ENCODE measurements at places on chromosomes 5 and 9.

DNA sequence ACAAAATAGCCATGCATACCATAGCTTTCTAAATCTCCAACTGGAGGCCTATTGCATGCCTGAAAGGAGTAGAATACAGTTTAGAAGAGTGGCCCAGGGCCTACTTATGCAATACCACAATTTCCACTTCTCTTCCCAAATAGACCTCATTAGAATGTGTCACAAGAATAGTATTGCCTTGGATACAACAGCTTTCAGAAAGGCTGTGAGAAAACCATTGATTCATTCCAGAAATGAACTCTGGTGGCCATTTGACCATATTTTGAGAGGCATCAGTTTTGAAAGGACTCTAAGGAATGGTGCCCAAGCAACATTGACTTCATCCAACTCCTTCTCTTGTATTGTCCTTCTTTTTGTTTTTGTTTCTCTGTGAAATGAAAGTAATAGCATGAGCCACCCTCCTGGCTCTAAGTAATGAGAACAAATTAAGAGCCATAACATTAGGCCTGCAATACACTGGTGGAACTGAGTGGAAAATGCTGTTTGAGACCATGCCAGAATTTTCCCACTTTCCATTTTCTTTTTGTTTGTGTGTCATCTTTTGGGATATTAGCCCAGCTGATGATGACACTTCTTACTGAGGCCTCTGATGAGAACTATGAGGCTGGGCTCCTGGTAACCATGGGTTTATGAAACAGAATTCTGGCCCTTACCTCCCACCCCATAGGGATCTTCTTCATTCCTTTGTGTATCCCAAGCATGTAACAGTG is 90.2 kb downstream of the TMEM174 start:
- no peak for DNase-seq

DNA sequence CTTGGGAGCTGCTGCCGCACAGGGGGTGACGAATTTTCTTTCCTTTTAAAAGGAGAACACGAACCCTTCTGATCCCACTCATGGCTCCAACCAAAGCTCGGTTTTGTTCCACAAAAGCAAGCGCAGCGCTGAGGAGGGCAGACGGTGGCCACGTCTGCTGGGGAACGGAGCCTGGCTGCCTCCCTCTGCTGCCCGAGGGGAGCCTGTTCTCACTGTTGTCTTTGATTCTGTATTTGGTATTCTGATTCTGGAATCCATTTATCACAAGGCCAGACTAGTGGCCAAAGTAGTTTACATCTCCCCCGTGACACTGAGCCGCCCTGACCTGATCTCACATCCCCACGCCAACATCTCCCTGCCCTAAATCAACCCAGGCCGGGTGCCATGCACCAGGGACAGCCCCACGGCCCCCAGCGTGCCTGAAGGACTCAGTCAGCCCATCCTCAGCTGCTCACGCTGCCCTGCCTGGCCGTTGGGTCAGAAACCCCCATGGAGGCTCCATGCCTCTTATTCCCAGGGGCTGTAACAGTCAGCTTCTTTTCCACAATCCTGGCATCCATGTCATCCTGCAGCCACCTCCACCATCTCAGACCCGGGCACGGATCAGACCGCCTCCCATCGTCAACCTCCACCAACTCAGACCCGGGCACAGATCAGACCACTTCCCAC is 6.7 kb upstream of the NSMF start:
- no peak for DNase-seq

GRCh38 chr9:12739014-12739652 is 35.7 kb upstream of the LURAP1L start:
- peak; percentile 36 for DNase-seq

DNA sequence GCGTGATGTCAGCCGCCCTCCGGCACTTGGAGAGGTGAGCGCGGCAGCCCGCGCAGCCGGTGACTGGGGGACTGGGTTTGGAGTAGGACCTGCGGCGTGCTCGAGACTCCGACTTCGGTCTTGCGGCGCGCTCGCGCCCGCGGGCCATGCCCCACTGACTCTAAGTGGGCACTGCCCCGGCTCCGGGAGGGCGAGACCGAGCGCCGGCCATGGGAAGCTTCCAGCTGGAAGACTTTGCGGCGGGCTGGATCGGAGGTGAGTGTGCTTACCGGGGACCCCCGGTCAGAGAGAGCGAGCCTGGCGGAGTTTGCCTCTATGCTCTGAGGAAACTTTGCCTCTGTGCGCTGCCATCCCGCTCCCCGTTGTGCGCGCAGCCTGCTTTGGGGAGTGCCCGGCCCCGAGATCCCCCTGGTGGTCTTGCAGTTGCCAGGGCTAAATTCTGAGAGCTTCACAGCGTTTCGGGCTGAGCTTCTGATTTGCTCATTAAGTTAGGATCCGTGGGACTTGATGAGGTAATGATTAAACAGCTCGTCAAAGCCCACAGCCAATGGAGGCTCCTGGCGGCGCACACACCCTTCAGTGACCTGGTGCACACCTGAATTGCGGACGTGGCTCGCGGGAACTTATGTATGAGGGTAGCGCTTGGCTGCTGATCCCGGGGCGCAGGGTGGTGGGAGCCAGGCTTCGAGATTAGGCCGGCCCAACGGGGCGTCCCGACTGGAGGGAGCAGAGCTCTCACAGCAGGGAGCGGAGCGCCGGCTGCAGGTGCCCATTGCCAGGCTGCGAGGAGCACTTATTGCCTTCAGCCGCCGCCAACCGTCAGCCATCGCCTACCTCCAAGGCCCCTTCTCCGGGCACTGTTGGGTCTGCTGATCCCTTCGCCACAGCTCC is at the start of gene SLC25A48:
SLC25A48 (plus strand) TSS at position 25 of the 891 bp plus-strand sequence; CDS start at position 210, 185 bp downstream.
- DNase-seq = peak; percentile 16

- DNase-seq = no peak
Measured at GRCh38 chr9:35628389-35628991, 10.3 kb upstream of the CD72 start.

- DNase-seq = no peak
Measured at GRCh38 chr5:131524431-131524830, 110.6 kb downstream of the RAPGEF6 start.

GRCh38 chr5:32201122-32201753 is 27.1 kb upstream of the GOLPH3 start:
- peak; percentile 46 for DNase-seq

DNA sequence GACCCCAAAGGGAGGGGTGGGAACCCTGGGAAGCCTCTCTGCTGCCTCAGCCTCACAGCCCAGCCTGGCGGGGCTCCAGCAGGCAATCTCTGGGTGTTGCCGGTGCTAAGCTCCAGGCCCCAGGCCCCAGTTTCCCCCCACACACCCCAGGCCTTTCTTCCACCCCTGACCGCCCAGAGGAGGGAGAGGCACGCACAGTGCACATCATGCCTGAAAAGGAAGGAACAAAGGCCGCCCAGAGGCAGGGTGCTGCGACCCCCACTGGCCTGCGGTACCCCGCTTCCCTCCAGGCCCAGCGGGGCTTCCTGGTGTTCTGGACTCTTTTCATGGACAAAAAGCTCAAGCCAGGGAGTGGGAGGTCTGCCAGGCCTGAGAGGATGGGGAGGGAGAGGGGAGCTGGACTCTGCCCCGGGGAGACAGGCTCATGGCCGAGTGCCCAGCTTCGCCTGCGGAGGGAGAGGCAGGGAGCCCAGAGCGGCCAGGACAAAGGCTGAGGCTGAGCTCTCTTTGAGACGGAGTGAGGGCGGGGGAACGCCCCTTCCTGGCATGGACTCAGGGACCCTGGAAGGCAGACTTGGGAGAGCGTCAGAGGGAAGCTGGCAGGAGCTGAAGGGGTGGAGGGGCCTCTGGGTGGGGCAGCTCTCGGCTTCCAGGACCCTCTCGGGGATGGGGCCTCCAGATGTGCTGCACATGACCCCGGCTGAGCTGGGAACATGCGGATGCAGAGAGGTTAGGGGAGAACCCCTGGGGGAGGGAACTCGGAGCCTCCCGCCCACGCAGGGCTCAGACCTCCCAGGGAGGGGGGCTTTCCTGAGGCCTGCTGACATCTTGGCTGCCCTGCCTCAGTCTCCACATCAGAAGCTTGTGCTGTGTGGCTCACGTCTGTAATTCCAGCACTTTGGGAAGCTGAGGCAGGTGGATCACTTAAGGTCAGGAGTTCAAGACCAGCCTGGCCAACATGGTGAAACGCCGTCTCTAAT is 1.8 kb upstream of the ENTPD2 start:
- peak; percentile 41 for DNase-seq

- no peak for DNase-seq
Measured at GRCh38 chr5:69451941-69452647, 37.2 kb downstream of the MARVELD2 start.

GRCh38 chr5:17808566-17808965 is 174.3 kb downstream of the TAF11L14 start:
- no peak for DNase-seq

DNA sequence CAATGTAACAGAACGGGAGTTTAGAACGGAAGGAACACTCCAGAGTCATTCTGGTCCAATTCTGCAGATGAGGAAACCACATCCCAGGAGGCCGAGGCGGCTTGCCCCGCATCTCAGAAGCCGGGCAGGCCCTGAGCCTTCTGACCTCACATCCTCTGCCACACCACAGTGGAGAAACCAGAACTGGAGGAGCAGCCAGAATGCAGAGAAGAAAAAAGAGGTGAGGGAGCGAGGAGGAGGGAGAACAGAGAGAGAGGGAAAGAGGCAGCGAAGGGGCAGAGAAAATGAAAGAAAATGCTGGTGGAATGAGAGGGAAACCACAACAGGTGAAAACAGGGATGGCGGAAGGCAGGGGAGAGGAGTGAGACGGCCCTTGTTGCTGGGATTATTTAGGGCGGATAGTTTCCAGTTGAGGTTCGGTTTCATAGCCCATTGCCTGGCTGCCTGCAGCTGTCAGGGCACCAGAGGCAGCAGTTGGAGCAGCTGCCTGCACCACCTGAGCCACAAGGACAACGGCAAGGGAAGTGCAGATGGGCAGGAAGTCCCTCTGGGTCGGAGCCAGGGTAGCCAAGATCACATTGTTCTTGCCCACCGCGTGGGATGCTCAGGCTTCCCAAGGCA is at the start of gene HMHB1:
HMHB1 (plus strand) TSS at position 77 of the 621 bp plus-strand sequence.
- no peak for DNase-seq

DNA sequence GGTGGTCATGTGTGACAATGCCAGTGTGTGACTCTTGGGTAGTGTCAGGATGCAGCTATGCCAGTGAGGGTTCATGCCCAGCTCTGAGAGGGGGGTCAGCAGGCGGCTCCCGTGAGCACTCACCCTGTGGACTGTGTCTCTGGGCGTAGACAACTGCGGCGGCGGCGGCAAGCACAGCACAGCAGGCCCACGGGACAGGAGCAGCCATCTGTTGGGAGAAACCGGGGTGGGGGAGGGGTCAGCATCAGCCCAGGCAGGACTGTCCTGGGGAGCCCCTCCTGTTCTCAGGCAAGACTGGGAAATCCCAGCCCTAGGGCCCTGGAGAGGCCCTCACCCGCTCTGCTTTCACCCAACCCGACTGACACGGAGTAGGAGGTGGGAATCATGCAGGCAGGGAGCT is 20.8 kb downstream of the CNTFR start:
- no peak for DNase-seq

DNA sequence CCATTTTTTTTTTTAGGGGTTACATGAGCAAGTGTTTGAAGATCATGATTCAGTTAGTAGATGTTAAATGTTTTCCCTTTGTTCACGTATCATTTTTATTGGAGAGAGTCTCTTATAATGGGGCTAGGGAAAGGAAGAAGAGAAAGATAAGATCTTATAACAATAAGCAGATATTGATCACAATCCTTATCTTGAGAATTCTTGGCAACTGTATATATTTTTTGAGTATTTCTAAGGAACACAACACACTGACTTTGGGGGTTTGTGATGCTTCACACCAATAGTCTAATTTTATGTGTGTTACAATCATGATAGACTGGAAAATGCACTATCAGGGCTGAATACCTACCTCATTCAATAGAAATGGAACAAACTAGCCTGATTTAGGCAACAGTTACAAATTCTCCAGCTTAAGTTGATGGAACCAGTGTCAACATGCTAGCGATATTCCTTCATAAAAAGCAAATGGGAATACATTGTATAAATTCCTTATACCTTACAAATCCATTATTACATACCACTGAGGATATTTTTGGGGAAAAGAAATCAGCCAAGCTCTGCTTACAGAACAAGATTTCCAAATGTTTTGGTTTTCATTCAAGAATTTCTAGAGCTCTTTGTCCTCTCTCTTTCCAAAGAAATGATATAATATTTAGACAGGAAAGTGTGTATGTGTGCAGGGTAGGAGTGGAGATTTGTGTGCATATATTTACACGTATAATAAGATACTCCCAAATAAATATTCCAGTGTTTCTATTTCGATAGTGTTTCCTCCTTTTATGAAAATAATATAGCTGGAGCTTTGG is 41.5 kb downstream of the SVEP1 start:
- DNase-seq = peak; percentile 75

DNA sequence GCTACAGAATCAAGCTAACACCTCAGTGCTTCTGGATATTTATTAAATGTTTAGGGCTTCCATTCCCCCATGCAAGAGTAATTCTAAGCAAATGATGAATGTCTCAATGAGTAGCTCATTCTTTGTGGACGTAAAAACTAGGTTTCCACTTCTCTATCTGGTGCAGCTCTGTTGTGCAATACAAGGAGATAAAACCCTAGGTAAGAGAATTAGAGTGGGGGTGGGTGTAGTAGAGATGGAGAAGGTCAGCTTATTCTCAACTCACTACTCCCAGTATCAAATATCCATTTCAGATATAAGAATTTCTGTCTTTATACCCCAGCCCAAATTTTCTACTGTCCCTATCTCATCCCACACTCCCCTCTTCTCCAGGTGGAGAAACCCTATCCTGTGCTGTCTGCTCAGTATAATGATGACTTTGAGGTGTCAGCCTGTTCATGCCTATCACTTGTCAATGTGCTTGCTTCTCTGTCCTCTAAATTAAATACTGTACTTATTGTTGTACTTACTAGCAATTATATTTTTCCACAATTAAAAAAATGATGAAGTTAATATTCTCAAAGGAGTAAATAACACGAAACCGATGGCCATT is 4.3 kb upstream of the FYB1 start:
- no peak for DNase-seq

- DNase-seq = no peak
Measured at GRCh38 chr9:76465442-76466298, 6.7 kb downstream of the GCNT1 start.

- DNase-seq = no peak
Measured at GRCh38 chr9:106179191-106179590, 484.9 kb downstream of the TMEM38B start.

- DNase-seq = no peak
Measured at GRCh38 chr5:167155387-167156005, 1135.9 kb upstream of the WWC1 start.

DNA sequence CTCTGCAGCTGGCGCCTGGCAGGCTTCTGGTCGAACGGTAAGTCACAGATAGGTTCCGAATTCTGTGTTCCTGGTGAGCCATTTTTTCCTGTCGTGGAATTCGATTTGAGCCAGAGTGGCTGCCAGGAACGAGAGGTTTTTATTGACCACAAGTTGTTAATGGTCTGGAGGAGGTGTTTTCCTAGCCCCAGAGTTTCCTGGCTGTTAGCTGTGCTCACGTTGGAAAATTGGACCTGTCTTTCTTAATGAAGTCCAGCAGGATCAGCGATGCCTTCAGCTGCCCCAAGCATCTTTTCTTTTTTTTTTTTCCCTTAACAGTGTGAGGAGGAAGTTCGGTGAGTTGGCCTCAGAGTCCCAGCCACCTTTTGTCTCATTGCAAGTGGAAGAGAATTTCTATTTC is 62.9 kb downstream of the COL5A1 start:
- no peak for DNase-seq

- peak; percentile 58 for DNase-seq
Measured at GRCh38 chr5:179343719-179344430, 1.4 kb downstream of the ADAMTS2 start.

GRCh38 chr9:12878351-12878978 is 103.6 kb downstream of the LURAP1L start:
- DNase-seq = peak; percentile 47

Measured in IMR-90 (cell line).